Myocyte (in vitro differentiated cells): ENCODE measurements at places on chromosomes 7 and 10. TPM values are rescaled to one million over a fixed set of nuclear protein-coding genes. Genes with fewer than 3 reads are reported as not detected.

The ENTPD7 gene
- total RNA-seq = 7.8 and 9.3 TPM in 2 replicates

DNA sequence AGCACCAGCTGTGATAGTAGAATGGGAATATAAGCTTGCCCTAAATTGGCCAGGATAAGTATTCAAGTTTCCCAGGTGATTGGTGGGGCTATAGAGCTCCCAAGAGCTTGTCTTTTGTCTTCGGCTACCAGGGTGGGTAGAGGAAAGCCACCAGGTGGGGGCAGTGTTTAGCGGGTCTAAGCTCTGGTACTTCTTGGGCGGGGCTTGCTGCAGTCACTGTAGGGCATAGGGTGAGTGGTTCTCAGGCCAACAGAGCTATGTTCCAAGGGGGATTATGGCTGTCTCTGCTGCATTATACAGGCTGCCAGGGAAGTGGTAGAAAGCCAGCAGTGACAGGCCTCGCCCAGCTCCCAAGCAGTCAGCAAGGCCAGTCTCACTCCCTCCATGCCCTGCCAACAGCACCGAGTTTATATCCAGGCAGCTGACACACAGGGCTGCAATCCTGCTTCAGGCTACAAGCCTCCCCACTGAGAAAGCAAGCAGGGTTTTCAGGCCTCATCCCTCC, 110.7 kb downstream of the ZNF467 start:
- DNase-seq = peak; percentile 68

- DNase-seq = no peak
These were observed 6.2 kb upstream of the TLX1 start for GRCh38 chr10:101124933-101125332.

- DNase-seq = no peak
These were observed 31.9 kb downstream of the NXPH1 start for GRCh38 chr7:8465338-8465737.

DNA sequence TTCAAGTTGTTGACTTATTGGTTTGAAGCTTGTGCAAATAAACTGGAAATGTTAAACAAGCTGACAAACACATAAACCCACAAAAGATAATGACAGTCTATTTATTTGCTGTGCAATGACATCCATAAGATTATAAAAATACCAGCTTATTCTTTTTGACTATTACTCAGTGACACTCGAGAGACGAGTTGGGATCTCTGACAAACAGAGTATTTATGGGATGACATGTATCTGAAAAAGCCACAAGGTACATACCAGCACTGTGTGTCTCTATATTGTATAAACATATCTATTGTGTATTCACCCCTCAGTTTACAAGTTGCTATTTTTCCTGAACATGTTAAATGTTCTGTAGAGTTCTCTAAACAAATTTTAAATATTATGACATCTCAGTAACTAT, 88.9 kb downstream of the CHRM2 start:
- peak; percentile 48 for DNase-seq

GRCh38 chr7:5470816-5471215, 47.2 kb upstream of the TNRC18 start:
- no peak for DNase-seq

- DNase-seq = peak; percentile 67
These were observed 25.5 kb downstream of the PRR15 start for GRCh38 chr7:29588900-29589696.

DNA sequence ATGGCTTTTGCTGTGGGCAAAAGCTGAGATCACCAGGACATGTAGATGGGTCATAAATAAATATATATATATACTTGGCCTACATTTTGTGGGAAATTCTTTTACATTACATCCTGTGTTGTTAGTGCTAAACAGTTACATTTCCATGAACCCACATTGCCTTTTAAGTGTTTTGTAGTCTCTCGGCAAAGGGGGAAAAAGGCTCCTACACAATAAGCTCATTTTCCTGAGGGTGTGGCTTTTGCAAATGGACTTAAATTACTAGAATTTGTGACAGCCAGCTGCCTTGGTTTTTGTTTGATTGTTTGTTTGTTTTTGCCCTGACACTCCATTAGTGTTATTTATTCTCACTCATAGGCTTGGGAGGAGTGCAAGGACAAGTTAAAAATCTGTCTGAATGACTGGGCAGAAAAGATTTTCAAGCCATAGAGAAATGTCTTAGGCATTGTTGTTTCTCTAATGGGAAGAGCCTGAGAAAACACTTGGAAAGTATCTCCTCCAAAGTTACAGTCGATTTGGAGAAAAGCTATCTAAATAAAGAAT, 128.8 kb downstream of the DGKB start:
- DNase-seq = no peak
